ENCODE measurements at places on chromosomes 11 and 22. TPM values are rescaled to one million over a fixed set of nuclear protein-coding genes. Genes with fewer than 3 reads are reported as not detected.

- peaks cover 41% of the 10 kb centered on the region for H3K4me1 ChIP-seq
- DNase-seq = peak; percentile 68
- H3K27ac ChIP-seq = peak within 1 kb of the TSS; percentile 87
- H3K36me3 ChIP-seq = peaks cover 7% of the 10 kb centered on the region
Observed at GRCh38 chr22:20079745-20080444, at the start of gene DGCR8. Gene DGCR8 (plus strand): TSS chr22:20080241. CDS start chr22:20085964, 5,723 bp downstream.

- no peak overlapping the region for H3K4me3 ChIP-seq
- H3K27ac ChIP-seq = no peak overlapping the region
- no peaks in the 10 kb centered on the region for H3K36me3 ChIP-seq
- peaks cover 5% of the 10 kb centered on the region for H3K27me3 ChIP-seq
Observed at GRCh38 chr11:122025757-122026156, 90.3 kb downstream of the BLID start.

DNA sequence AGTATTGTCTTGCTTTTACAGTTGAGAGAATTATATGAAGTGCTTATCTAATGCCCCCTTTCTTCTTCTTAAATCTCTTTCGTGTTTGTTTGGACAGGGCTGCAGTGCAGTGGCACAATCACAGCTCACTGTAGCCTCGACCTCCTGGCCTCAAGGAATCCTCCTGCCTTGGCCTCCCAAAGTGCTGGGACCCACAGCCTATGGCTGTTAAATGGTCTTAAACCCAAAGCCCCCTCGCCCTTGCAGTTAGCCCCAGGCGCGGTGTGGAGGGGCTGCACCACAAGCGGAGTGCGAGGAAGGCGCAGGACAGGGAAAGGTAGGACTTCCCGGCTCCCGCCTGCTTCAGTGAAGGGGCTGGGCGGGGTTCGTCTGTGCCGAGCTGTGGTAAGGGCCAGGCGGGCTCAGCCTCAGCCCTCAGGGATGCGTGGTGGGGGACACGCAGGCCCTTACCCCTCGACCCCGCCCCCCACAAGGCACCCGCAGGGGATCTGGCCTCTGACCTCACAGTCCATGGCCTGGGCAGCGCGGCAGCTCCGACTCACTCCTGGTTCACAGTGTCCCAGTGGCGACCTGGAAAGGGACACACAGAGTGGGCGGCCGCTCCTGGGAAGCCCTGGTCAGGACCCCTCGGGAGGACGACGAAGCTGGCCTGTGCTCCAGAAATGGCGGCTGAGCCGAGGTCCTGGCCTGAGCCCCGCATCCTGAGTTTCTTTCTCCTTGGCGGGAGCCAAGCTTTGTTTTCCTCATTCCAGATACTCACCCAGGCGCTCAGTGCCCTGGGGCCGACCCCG lies 24.5 kb downstream of the BID start:
- no peak overlapping the region for H3K4me3 ChIP-seq
- H3K36me3 ChIP-seq = no peaks in the 10 kb centered on the region
- H3K27ac ChIP-seq = no peak overlapping the region
- no peaks in the 10 kb centered on the region for H3K27me3 ChIP-seq
- peaks cover 5% of the 10 kb centered on the region for H3K4me1 ChIP-seq

- peaks cover 6% of the 10 kb centered on the region for H3K4me1 ChIP-seq
- peaks cover 21% of the 10 kb centered on the region for H3K36me3 ChIP-seq
- no peak overlapping the region for H3K4me3 ChIP-seq
- no peak overlapping the region for H3K27ac ChIP-seq
- no peak for DNase-seq
- no peaks in the 10 kb centered on the region for H3K27me3 ChIP-seq
Observed at GRCh38 chr11:93166862-93167261, 30.9 kb downstream of the SLC36A4 start.

- H3K4me1 ChIP-seq = no peaks in the 10 kb centered on the region
- H3K27ac ChIP-seq = no peak overlapping the region
- DNase-seq = no peak
- H3K27me3 ChIP-seq = no peaks in the 10 kb centered on the region
- H3K4me3 ChIP-seq = no peak overlapping the region
Observed at GRCh38 chr11:17383461-17383860, 5.0 kb downstream of the KCNJ11 start.

GRCh38 chr11:17260020-17260419 lies 16.5 kb upstream of the NUCB2 start:
- H3K4me1 ChIP-seq = peaks cover 21% of the 10 kb centered on the region
- H3K27ac ChIP-seq = no peak overlapping the region
- H3K4me3 ChIP-seq = no peak overlapping the region
- no peaks in the 10 kb centered on the region for H3K36me3 ChIP-seq
- DNase-seq = no peak

DNA sequence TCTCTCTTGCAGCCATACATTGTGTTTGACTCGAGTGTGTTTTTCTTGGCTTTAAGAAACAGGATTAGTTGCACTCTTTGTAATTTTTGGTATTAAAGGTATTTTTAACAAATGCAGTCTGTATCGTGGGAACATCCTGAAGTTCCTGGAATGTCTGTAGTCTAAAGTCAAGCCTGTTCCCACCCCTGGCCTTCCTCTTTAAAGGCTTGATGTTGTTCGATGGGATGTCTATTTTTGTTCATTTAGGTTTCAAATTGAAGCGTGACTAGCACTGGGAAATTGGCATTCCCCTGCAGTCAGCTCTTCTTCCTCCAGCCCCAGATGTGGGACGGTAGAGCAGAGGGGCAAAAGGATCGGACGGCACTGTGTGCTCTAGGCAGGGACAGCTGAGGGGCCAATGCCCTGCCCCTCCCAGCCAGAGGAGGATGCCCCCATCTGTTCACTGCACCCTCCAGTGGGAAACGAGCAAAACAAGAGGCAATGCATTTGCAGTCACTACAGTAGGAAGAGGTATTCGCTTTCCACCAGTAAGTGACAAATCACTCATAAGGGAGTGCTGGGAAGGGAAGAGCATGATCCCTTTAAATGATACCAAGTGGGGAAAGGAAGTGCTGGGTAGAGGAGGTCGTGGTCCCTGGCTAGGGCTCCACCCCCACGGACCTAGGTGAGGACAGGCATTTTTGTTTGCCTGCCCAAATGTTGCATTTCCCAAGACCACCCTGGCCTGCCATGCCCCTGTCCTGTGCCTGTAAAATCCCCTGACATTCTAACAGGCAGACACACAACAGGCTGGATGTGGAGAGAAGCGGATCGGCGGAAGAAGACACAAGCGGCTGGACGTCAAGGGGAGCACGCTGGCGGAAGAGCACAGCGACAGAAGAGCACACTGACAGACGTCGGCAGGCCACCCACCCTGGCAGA lies 47.4 kb upstream of the SEPTIN5 start:
- peaks cover 2% of the 10 kb centered on the region for H3K4me1 ChIP-seq
- no peak overlapping the region for H3K4me3 ChIP-seq
- H3K36me3 ChIP-seq = no peaks in the 10 kb centered on the region
- no peak for DNase-seq

GRCh38 chr22:50058906-50059880 lies 1.1 kb upstream of the TTLL8 start:
- peaks cover 31% of the 10 kb centered on the region for H3K27me3 ChIP-seq
- H3K4me3 ChIP-seq = no peak overlapping the region
- H3K27ac ChIP-seq = no peak overlapping the region

DNA sequence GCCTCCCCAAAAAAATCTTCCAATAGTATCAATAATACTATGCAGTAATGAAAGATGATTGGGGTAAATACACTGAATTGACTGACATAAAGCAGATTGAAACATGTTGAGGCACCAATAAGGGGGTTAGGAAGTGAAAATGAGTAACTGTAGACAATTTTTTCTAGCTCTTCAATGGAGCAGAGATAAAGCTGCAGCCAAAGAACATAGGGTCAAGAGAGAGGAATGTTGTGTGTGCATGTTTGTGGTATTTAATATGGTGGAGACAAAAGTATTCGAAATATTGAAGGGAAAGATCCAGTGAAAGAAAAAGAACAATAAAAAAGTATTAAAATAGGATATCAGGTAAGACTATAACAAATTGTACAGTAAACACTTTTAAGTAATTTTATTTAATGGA lies 450.0 kb upstream of the CCDC179 start:
- DNase-seq = no peak
- H3K4me3 ChIP-seq = no peak overlapping the region
- H3K4me1 ChIP-seq = no peaks in the 10 kb centered on the region
- H3K27ac ChIP-seq = no peak overlapping the region
- H3K36me3 ChIP-seq = no peaks in the 10 kb centered on the region

DNA sequence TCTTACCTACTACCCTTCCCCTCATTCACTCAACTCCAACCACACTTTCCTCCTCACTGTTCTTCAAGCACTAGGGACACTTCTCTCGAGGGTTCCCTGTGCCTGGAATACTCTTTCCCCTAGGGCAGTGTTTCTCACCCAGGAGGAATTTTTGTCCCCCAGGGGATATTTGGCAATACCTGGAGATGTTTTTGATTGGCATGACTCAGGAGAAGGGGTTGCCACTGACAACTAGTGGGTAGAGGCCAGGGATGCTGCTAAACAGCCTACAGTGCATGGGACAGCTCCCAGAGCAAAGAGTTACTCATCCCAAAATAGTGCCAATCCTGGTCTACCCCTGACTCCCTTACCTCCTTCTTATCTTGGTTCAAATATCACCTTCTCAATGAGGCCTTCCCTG lies 40.0 kb downstream of the BTG4 start:
- no peak overlapping the region for H3K4me3 ChIP-seq
- peaks cover 12% of the 10 kb centered on the region for H3K27me3 ChIP-seq
- H3K4me1 ChIP-seq = no peaks in the 10 kb centered on the region
- no peaks in the 10 kb centered on the region for H3K36me3 ChIP-seq
- no peak for DNase-seq

GRCh38 chr22:37135023-37135422 lies 14.7 kb downstream of the IL2RB start:
- peaks cover 36% of the 10 kb centered on the region for H3K4me1 ChIP-seq
- no peaks in the 10 kb centered on the region for H3K27me3 ChIP-seq
- H3K36me3 ChIP-seq = peaks cover 69% of the 10 kb centered on the region
- no peak overlapping the region for H3K4me3 ChIP-seq
- no peak for DNase-seq
- no peak overlapping the region for H3K27ac ChIP-seq

- no peaks in the 10 kb centered on the region for H3K27me3 ChIP-seq
- DNase-seq = no peak
- H3K4me1 ChIP-seq = no peaks in the 10 kb centered on the region
- H3K36me3 ChIP-seq = peaks cover 12% of the 10 kb centered on the region
Observed at GRCh38 chr11:73939096-73939495, 11.7 kb upstream of the DNAJB13 start.

DNA sequence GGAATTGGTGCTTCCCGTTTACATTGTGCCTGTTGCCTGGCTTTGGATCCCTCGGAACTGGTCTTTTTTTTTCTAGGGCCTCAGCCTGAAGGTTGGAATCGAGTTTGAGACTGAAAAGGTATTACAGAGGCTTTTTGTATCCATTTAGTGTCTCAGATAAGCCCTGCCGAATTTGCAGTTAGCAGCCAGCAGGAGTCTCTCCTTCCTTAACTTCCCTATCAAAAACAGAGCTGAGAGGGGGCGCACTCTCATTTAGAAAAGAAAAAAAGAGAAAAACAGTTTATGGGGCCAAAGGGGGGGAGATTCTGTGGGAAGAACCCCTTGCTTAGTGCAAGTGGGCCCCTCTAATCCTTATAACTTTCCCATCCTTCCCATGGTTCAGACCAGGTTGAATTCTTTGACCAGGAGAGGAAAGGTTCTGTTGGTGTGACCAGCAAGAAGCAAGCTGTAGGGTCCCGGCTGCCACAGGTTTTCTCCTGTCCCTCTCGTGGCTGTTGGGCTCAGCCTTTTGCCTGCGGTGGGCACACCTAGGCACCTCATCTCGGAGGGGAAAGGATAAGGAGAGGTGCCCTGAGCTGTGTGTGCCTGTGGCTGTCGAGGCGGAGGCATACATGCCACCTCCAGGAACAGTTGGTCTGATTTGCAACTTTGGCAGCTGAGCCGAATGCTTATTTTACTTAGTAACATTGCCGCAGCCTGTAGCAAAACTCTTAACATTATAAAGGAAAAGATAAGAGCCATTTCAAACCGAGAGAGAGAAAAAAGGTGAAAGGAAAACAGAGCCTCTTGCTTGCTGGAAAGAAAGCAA lies 565.0 kb upstream of the CNTN5 start:
- no peaks in the 10 kb centered on the region for H3K27me3 ChIP-seq
- no peak overlapping the region for H3K4me3 ChIP-seq
- DNase-seq = no peak
- H3K27ac ChIP-seq = no peak overlapping the region
- no peaks in the 10 kb centered on the region for H3K36me3 ChIP-seq

GRCh38 chr22:20013382-20013871 lies 3.2 kb downstream of the ARVCF start:
- no peaks in the 10 kb centered on the region for H3K36me3 ChIP-seq
- peaks cover 11% of the 10 kb centered on the region for H3K27me3 ChIP-seq
- H3K27ac ChIP-seq = no peak overlapping the region

GRCh38 chr11:30960387-30960992 lies 374.3 kb upstream of the MPPED2 start:
- no peak for DNase-seq
- no peak overlapping the region for H3K4me3 ChIP-seq
- no peaks in the 10 kb centered on the region for H3K4me1 ChIP-seq
- H3K27me3 ChIP-seq = no peaks in the 10 kb centered on the region
- no peak overlapping the region for H3K27ac ChIP-seq

- peak overlapping the region; percentile 81 for H3K4me3 ChIP-seq
- H3K36me3 ChIP-seq = no peaks in the 10 kb centered on the region
- DNase-seq = peak; percentile 31
- peaks cover 44% of the 10 kb centered on the region for H3K27me3 ChIP-seq
Observed at GRCh38 chr11:10305262-10305963, 540 bp downstream of the ADM start.

- no peak overlapping the region for H3K27ac ChIP-seq
- peak overlapping the region; percentile 77 for H3K4me3 ChIP-seq
- no peaks in the 10 kb centered on the region for H3K27me3 ChIP-seq
- DNase-seq = peak; percentile 28
- peaks cover 22% of the 10 kb centered on the region for H3K4me1 ChIP-seq
Observed at GRCh38 chr22:50201191-50202129, 649 bp downstream of the SELENOO start.

- H3K27ac ChIP-seq = no peak overlapping the region
- H3K4me1 ChIP-seq = peaks cover 25% of the 10 kb centered on the region
- no peak overlapping the region for H3K4me3 ChIP-seq
- no peaks in the 10 kb centered on the region for H3K36me3 ChIP-seq
Observed at GRCh38 chr11:128593281-128593680, 5.9 kb upstream of the ETS1 start.

DNA sequence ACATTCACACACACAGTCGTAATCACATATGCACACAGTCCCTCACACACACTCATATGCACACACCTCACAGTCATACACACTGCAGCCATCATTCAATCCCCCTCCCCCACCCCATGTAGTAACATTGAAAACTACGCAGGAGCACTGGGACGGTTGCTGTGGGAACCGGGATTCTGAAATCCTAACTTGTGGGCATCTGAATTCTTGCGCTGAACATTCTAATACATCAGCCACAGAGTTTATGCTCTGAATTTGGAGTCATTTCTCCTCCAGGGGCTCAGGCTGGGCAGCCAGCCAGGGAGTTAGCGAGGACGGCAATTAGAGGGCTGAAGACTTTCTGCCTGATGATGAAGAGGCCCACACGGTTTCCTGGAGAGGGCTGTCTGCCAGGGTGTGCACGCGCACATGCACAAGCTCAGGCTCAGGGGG lies 32.7 kb downstream of the CD6 start:
- DNase-seq = peak; percentile 78
- peak overlapping the region; percentile 95 for H3K27ac ChIP-seq
- peak overlapping the region; percentile 66 for H3K4me3 ChIP-seq
- H3K4me1 ChIP-seq = peaks cover 91% of the 10 kb centered on the region
- H3K27me3 ChIP-seq = no peaks in the 10 kb centered on the region

Gene KCNK4
- not detected for total RNA-seq

Gene CTSF
- total RNA-seq = 0.64 TPM

Gene RASGRP2
- total RNA-seq = 5.2 TPM

Gene NEU3
- total RNA-seq = 16.4 TPM

Gene OR8D4
- total RNA-seq = not detected
